Stimulated activated CD4-positive, alpha-beta T cell treated with anti-CD3 and anti-CD28 coated beads, TNF-alpha, amount 100 ng/mL, for 48 hours (primary cell): ENCODE measurements at places on chromosomes 5 and 9.

DNA sequence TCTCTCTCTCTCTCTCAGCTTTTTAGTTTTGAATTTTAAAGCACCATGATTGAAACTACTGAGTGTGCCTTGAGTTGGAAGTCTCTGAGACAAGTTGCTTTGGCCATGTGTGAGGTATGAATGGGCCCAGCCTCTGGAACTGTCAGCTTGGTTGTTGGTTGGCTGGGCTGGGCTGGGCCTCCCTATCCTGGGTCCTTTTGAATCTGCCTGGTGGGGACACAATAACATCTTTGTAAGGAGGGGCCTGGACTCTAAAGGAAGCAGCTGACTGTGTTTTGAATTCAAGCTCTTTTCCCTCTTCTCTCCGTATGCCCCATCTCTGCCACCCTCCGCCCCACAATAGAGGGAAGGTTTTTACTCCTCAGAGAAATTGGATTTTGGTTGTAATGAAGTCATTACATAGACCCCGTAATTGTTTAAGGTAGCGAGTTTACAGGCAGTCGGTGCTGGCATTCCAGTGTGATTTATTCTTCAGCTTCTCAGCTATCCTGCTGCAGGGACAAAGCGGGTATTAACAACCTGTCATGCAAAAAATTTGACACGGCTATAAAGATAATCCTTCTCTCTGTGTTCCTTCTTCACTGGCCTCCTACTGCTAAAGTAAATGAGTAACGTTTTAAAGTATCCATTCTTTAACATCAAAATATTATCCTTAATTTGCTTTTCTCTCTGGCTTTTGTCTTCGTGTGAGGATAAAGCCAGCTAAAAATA lies 105.4 kb downstream of the DAPK1 start:
- no peak for DNase-seq

- no peak for DNase-seq
Observed at GRCh38 chr5:78720997-78721396, 72.4 kb upstream of the LHFPL2 start.

DNA sequence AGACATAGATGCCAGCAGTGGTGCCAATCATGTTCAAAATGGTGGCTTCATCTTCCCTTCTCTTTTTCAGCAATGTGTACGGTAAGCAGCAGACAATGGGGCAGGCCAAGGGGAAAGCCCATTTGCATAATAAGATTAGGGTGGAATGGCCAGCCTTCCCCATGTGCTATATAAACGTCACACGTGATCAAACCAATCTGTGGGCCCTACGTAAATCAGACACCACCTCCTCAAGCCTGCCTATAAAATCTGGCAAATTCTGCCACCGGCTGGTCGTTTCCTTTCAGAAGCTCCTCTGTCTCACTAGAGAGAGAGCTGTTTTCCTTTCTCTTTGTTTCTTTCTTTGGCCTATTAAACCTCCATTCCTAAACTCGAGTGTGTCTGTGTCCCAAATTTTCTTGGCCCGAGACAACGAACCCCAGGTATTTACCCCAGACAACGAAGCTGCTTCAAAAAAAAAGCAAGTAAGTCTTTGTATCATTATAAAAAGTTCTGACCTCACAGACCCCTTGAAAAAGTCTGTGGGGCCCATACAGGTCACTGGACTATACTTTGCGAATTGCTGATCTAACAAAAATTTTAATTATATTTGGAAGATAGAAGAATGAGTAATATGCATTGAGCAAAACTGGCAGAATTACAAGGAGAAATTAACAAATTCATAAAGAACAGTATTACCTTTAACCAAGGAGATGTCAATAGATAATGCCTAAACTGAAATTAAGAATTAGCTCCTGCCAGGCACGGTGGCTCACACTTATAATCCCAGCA lies 15.2 kb downstream of the ZBTB5 start:
- DNase-seq: no peak

- no peak for DNase-seq
Observed at GRCh38 chr5:14265570-14265969, 122.4 kb downstream of the TRIO start.

- no peak for DNase-seq
Observed at GRCh38 chr9:136728548-136729123, 14.1 kb downstream of the LCN10 start.

DNA sequence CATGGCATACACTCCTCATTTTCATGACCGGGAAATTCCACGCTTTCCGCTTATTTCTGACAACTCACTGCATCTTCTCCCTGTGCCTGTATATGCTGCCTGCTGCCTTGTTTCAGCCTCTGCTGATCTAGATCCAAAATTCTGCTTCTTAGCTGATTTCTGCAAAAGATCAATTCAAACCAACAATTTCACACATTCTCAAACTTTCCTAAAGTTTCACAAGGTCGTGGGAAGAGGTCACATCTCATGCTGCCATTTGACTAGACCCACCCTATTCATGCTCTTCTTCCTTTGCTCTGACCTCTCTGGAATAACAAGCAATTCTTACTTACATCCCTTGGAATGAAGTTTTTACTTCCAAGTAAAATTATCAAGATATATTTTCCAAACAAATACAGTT lies 84.5 kb downstream of the TMEM167A start:
- DNase-seq: no peak

DNA sequence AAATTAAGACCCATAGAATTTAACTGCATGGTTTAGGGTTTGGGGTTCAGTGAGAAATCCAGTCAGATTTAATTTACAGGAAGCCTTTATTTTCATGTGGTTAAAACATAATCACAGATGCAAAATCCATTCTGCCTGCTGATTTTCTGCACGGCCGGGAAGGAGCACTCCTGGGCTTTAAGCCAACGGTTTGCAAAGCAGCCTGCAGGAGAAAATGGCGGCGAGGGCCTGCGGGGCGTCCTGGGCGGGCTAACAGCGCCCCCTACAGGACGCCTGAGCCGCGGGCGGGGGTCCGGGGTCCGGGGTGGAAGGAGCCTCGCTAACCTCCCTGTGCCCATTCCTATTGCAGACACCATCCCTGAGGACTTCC lies 47.6 kb downstream of the THBS4 start:
- no peak for DNase-seq

GRCh38 chr9:104911032-104911607 lies 16.8 kb downstream of the ABCA1 start:
- no peak for DNase-seq

DNA sequence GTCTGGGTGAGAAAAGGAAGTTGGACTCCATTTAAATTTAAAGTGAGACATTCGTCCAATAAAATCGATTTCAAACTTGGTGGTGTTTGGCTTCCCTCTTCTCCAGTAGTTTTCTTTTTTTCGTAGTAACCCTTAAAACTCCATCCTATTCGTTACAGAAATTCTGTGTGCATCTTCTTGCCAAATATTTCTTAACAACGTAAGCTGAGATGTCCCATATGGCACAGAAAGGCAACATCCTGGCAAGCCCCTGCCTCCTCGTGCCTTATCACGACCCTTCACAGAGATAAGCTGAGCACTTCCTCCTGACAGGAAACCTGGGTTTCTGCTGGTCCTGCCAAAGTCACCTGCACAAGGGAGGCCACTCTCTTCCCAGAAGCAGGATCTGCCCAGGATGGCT lies 11.8 kb upstream of the ADAMTS2 start:
- DNase-seq: no peak

GRCh38 chr9:87793292-87793691 lies 67.4 kb downstream of the CTSL start:
- no peak for DNase-seq

DNA sequence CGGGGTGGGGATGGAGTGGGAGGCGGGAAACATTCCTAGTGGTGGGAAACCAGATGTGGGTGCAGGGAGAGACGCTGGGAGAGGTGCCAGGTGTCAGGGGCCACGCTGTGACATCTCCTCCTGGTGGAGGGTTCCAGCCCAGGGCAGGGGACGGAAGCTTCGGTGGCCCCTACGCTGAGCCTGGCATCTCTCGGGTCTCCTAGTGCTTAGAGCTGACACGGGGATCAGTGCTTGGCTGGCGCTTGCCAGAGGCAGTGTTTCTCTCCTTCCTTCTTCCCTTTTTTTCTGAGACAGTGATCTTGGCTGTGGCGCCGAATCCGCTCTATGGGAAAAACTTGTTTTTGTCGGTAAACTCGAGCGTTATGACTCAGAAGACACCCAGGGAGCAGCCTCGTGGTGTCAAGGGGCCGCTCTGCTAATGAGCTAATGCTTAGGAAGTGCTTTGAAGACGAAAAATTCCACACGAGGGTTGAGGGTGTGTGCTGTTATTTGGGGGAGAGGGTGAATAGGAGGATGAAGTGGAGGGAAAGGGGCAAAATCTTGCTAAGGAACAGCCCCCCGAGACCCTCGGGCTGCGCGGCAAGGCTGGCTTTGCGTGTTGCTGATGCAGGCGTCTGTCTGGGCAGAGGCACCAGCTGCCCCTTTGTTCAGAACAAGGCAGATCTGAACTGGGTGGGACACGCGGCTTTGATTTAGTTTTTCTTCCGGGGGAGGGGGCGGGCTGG lies 20.4 kb upstream of the IER5L start:
- no peak for DNase-seq

DNA sequence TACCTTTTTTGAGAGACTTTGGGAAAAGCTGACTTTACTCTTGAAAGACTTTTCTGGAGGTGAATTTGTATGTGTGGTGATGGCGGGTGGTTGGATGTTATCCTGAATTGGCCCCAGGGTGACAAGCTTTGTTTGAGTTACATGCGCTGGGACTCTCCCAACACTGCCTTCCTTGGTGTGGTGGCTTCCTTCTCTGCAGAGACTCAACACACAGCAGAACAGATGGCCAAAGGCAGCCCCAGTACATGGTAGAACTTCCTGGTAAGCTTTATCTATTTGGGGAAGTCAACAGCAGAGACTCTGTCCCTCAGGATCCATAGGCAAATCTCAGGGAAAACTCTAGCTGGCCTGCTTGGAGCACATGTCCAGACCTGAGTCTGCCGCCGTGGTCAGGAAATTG lies 18.1 kb downstream of the C1QTNF2 start:
- no peak for DNase-seq

- no peak for DNase-seq
Observed at GRCh38 chr5:152061095-152061494, 136.4 kb upstream of the GLRA1 start.

GRCh38 chr9:75734802-75735201 lies 155.7 kb upstream of the PCSK5 start:
- DNase-seq: no peak

GRCh38 chr9:73349476-73349875 lies 197.8 kb downstream of the ANXA1 start:
- no peak for DNase-seq

DNA sequence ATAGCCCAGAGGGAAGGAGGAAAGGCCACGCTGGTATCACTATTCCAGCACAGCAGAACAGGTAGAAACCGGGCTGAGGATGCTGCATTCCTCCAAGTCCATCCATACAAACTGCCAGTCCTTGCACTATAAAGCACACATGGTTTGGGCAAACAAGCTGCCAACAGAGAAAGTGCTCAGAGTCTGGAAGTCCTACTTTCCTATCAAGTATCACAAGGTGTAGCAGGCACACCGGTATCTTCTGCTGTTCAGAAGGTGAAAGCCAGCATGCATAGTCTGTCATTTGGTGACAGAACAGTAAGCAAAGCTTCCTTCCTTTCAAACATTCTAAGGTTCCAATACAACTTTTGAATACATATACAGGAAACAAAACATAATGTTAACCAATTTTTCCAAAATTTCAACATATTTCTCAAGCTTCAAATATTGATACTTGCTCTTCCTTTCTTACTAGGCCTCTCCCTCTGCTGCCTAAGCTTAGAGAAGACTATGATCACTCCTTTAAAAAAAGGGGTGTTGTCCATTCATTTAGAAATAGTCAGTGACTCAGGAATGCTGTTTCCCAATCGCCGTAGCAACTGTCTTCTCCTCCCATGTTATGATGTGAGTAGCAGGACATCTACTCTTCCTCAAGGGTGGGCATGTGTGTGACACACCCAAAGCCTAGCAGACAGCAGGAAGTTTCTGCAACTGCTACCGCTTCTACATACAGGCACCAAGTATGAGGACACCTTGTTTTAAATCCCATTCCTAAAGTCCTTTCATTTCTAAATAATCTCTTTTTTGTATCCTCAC lies 14.7 kb downstream of the DIAPH1 start:
- DNase-seq: no peak

GRCh38 chr9:4490705-4491625 lies 697 bp downstream of the SLC1A1 start:
- no peak for DNase-seq

- DNase-seq: no peak
Observed at GRCh38 chr5:64292611-64293215, 127.1 kb downstream of the RNF180 start.

DNA sequence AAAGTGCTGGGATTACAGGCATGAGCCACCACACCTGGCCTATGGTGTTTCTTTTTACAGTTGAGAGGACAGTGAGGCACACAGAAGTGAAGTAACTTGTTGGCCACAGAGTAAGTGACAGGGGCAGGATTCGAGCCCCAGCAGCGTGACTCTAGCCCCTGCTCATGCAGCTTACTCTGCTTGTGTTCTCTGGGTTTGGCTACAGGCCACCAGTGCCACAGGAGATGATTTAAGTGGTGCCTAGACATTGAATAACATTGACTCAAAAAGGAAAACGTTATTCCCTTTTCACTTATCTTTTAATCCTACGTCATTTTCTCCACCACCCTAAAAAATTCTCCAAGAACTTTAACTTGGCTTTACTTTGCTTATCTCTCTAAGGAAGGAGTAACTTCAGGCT lies 61.4 kb downstream of the SNX24 start:
- no peak for DNase-seq

GRCh38 chr9:92558612-92559374 lies 23.0 kb upstream of the ECM2 start:
- no peak for DNase-seq

DNA sequence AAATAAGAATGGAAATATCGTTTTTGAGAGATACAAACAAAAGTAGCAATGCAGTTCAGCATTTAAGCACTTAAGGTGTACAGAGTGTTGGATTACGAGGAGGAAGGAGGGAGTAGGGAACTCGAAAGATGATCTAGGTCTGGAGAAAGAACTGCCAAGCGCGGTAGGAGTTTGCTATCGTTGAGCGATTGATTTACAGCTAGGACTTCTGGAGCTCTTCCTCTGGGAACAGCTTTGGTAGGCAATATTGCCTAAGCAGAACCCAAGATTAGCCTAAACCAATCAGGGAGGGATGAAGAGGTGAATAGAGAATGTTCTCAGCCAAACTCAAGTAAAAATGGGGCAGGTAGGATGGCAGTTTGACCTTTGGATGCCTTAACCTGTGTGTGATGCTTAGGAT lies 965 bp downstream of the CLTA start:
- no peak for DNase-seq

DNA sequence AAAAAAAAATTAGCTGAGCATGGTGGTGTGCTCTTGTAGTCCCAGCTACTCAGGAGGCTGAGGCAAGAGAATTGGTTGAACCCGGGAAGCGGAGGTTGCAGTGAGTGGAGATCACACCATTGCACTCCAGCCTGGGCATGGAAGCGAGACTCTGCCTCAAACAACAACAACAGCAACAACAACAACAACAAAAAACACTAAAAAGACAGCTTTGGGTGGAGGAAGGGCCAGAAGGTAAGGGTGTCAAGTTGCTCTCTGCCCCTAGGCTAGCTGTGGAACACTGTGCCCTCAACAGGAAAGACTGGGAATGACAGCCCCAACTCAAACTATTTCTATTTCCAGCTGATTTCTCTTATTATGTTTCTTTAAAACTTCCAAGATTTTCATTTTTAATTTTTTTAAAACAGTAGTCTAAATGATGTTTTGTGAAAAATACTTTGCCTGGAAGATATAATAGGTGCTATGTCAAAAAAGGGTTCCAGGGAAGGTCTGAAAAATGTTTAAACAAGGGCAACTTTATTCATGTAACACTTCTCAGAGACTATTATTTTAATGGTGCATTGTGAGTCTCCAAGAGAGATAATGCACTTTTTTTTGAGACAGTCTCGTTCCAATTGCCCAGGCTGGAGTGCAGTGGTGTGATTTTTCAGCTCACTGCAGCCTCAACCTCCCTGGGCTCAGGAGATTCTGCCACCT lies 29.9 kb downstream of the CLINT1 start:
- DNase-seq: no peak
